ENCODE measurements at places on chromosomes 2 and 18.

- DNase-seq = no peak
These were observed 72.5 kb downstream of the ACOXL start for GRCh38 chr2:110804915-110805314.

DNA sequence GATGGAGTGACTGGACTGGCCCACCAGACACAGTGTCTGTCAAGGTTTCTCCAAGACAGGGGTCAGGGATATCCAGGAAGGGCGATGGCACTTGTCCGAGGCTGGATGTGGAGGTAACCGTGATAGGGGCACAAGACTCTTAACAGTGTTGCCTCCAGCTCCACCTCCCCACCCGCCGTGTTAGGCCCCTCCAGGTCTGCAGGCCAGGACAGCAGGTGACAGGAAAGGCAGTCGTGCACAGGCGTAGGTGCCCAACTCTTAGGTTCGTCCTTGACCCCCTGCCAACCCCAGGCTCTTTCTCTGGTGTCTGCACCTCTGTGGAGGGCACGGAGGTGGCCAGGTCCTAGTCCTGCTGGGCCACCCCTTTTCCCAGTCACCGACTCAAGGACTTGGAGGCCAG, 10.1 kb downstream of the ITM2C start:
- no peak for DNase-seq

DNA sequence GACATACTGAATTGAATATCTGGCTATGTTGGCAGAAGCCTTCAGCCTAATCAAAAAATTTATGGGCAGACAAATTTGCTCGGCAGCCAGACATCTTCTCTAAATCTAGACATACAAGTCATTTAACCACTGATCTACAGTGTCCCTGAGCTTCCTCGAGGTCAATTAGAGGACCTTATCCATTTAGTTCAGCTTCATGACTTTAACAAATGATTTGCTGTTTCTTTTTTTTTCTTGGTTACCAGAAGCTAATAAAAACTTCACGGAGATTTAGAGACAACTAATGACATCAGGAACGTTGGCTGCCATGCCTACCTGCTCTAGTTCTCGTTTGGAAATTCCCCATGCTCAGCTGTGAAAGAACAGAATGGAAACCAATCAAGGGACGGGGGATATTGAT, 223.8 kb downstream of the BCL2 start:
- DNase-seq = no peak

DNA sequence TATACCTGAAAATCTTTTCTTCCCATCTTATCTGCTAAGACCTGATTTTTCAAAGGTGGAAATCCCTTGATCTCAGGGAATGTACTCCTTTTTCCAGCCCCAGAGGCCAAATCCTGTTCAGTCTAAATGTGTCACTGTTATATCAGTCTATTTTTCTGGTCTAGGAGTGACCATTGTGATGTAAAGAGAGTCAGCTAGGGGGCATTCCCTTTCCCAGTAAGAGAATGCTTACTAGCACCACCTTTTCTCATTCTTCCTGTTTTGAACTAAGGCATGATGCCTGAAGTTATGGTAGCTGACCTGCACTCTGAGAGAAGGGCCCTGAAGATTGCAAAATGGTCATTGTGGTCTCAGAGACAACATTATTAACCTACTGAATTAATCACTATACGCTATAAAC, 124.1 kb upstream of the XIRP2 start:
- DNase-seq = no peak

GRCh38 chr2:172888714-172889669, 153.3 kb downstream of the RAPGEF4 start:
- DNase-seq = no peak

GRCh38 chr2:84942964-84943421, 28.0 kb upstream of the KCMF1 start:
- DNase-seq = no peak

- DNase-seq = no peak
These were observed 276.1 kb downstream of the RIT2 start for GRCh38 chr18:42839408-42839807.

Measured in coronary artery (tissue), 2 donors.